ENCODE measurements at places on chromosomes 16 and 17. TPM values are rescaled to one million over a fixed set of nuclear protein-coding genes. Genes with fewer than 3 reads are reported as not detected.

Gene PPM1E
- total RNA-seq, result 0.06 TPM

Gene CIAO2B
- total RNA-seq, result 152 TPM

Gene KPNA2
- 252 TPM for total RNA-seq

Gene FAM171A2
- total RNA-seq, result 0.19 TPM

GRCh38 chr16:8796469-8797363, 723 bp downstream of the TMEM186 start:
- DNase-seq, result no peak

GRCh38 chr17:41547921-41548843, 20.1 kb upstream of the KRT19 start:
- DNase-seq, result peak; percentile 72

- DNase-seq, result no peak
These were observed 17.4 kb downstream of the ASPSCR1 start for GRCh38 chr17:81994593-81995462.

Gene NPIPA8
- 9.2 TPM for total RNA-seq

Gene KRT37
- total RNA-seq, result not detected

Gene SLFN13
- total RNA-seq, result 22.1 TPM

Gene ANKRD40
- 40.2 TPM for total RNA-seq

Gene DYNLRB2
- total RNA-seq, result not detected

- no peak for DNase-seq
These were observed 16.5 kb downstream of the TENT4B start for GRCh38 chr16:50169555-50170096.

Data from activated naive CD8-positive, alpha-beta T cell treated with anti-CD3 and anti-CD28 coated beads for 36 hours (primary cell).